ENCODE measurements at places on chromosomes 11 and 22.

GRCh38 chr11:35066783-35067423, 72.1 kb upstream of the CD44 start:
- no peak for DNase-seq

- DNase-seq, result peak; percentile 80
Measured at GRCh38 chr22:29470159-29470855, 9.7 kb upstream of the NEFH start.

DNA sequence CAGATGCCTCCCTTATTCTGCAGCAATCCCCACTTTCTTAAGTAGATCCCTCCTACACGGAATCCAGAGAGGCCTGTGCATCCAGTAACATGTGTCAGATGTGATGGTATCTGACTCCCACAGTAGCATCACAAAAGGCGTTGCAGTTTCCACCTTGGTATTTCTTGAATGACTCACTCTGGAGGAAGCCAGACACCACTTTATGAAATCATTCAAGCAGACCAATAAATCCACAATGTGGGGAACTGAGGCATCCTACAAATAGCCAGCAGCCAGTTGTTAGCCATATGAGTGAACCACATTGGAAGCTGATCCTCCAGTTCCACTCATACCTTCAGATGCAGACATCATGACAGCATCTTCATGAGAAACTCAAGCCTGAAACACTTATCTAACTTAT, 798.1 kb downstream of the OPCML start:
- no peak for DNase-seq

DNA sequence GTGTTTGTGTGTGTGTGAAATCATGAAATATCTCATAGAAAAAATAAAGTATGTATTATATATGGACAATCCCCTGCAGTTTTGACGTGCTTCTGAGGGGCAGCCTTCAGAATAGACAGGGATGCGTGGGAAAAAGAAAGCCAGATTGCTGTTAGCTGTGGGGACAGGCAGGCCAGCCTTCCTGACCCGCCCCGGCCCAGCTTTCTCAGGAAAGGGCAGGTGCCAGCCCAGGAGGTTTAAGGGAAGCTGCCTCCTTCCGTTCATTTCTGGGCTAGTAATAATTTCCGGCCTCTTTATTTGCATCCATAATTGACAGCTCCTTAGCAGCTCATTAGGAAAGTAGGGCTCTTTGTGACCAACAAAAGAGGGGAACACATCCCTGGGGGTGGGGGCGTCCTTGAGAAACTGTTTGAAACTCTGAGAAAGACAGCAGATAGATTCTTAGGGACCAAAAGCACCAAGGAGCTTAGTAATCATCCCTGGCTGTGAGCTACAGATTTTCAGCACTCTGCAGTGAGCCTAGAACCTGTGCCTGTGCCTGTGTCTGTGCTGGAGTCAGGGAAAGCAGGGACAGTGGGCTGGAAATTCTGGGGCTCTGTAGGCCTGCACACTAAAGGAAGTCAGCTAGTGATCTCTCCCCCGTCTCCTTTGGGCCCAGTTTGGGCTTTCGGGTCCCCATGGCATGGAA, 632.9 kb upstream of the CADM1 start:
- DNase-seq, result no peak

GRCh38 chr11:71502026-71502425, 25.0 kb upstream of the KRTAP5-7 start:
- no peak for DNase-seq

GRCh38 chr11:75468534-75469340, 35.7 kb upstream of the KLHL35 start:
- DNase-seq, result no peak

DNA sequence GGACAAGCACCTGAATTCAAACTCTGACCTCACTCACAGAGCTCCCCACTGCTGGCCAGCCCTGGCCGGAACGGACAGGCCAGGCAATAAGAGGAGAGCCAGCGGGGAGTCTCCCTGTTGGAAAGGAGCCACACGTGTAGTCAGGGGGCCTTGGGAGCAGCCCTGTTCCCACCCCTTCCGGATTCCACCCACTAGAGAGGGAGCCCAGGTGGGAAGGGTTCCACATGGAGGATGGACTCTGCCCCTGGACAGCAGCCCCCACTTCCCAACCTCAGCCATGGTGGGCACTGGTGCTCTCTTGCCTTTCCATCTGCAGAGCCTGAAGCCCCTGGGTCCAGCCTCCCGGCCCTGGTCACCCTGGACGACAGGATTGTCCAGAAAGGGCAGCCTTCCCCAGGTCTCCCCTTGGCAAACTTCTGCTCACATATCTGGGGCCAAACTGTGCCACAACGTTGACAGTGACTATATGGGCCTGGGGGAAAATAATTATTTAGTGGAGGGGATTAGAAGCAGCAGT, 7.5 kb upstream of the APOBEC3A start:
- no peak for DNase-seq

- no peak for DNase-seq
Measured at GRCh38 chr22:33793475-33793874, 126.8 kb downstream of the LARGE1 start.

GRCh38 chr11:44622190-44622650, 56.8 kb downstream of the CD82 start:
- DNase-seq, result no peak

GRCh38 chr22:17217179-17217578, 2.1 kb downstream of the ADA2 start:
- peak; percentile 6 for DNase-seq

GRCh38 chr22:25030636-25031035, 78.1 kb downstream of the KIAA1671 start:
- no peak for DNase-seq

GRCh38 chr11:105520706-105521345, 89.0 kb upstream of the GRIA4 start:
- DNase-seq, result peak; percentile 50

- no peak for DNase-seq
Measured at GRCh38 chr11:79019975-79020374, 420.9 kb downstream of the TENM4 start.

- no peak for DNase-seq
Measured at GRCh38 chr11:131884461-131885073, 514.2 kb downstream of the NTM start.

GRCh38 chr11:83284501-83285150, 1.5 kb downstream of the CCDC90B start:
- DNase-seq, result no peak
